Jurkat, Clone E6-1 (cell line): ENCODE measurements at places on chromosomes 2 and 18.

- no peak for DNase-seq
Observed at GRCh38 chr2:10760794-10761504, 39.5 kb downstream of the ATP6V1C2 start.

GRCh38 chr2:45458909-45459563 lies 152.0 kb downstream of the SRBD1 start:
- no peak for DNase-seq

- DNase-seq, result no peak
Observed at GRCh38 chr2:84449055-84449454, 10.0 kb downstream of the SUCLG1 start.

DNA sequence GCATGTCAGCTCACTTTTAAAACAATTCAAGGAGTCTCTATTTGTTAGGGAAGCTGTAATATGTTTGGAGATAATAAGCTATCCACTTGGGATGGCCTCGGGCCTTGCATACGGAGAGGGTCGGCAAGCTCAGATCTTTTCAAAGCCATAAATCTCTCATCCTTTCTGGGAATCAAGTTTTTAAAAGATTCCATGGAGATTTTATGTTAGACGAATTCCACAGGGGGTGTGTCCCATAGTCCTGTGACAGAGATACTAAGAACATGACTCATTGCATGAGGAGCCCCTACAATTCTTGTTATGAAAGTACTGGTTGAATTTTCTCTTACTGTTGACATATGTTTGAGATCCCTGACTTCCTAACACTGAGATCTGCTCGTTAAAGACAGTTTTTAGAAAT lies 108.7 kb downstream of the FEZ2 start:
- no peak for DNase-seq

DNA sequence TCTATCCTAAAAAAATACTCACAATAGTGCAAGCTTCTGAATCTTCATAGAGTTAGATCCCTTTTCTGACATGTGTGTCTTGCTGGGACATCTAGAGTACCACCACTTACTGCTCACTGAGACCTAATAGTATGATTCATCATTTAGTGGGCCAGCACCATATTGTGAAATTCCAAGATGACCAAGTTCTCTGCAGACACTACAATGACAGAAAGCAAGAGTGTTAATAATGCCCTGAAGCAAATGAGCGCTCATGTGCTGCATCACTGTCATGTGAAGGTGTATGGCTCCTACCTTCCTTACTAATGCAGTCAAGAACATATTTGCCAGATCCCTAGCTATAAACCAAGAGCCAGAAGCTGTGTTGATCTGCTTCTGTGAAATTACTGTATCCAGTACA lies 606.2 kb upstream of the NXPH2 start:
- DNase-seq, result no peak
